Vagina (tissue), 2 donors: ENCODE measurements at places on chromosomes 4 and X. TPM values are rescaled to one million over a fixed set of nuclear protein-coding genes. Genes with fewer than 3 reads are reported as not detected.

GRCh38 chr4:90328558-90328957, 201.4 kb downstream of the CCSER1 start:
- H3K4me3 ChIP-seq: no peak overlapping the region
- no peaks in the 10 kb centered on the region for H3K4me1 ChIP-seq
- H3K27ac ChIP-seq: no peak overlapping the region
- no peaks in the 10 kb centered on the region for H3K27me3 ChIP-seq
- no peak for DNase-seq

- no peak for DNase-seq
- no peaks in the 10 kb centered on the region for H3K27me3 ChIP-seq
- no peak overlapping the region for H3K4me3 ChIP-seq
- no peaks in the 10 kb centered on the region for H3K36me3 ChIP-seq
- peaks cover 7% of the 10 kb centered on the region for H3K4me1 ChIP-seq
These were observed 79.8 kb downstream of the NYX start for GRCh38 chrX:41526925-41527324.

DNA sequence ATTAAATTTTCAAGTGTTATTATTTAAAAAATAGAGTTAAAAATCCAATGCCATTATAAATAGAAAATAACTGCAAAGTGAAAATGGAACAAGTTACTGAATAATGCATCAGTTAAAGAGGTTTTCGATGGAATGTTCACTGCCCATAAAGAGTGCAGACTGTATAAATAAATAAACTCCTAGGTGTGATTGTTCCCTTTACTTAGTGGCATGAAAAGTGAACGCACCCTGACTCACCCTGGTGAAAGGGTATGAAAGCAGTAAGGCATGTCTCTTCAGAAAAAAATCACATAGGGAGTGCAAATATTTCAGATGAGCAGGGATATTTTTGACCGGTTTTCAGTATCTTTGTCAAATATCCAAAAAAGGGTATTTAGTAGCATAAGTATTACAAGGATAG, 387.8 kb downstream of the DCAF12L2 start:
- no peak for DNase-seq
- no peaks in the 10 kb centered on the region for H3K36me3 ChIP-seq
- H3K4me1 ChIP-seq: no peaks in the 10 kb centered on the region
- no peak overlapping the region for H3K27ac ChIP-seq

GRCh38 chr4:172942840-172943239, 225.8 kb upstream of the GALNT7 start:
- no peak for DNase-seq
- H3K4me1 ChIP-seq: no peaks in the 10 kb centered on the region
- H3K36me3 ChIP-seq: no peaks in the 10 kb centered on the region
- H3K4me3 ChIP-seq: no peak overlapping the region

- no peaks in the 10 kb centered on the region for H3K4me1 ChIP-seq
- no peak overlapping the region for H3K4me3 ChIP-seq
- H3K27me3 ChIP-seq: no peaks in the 10 kb centered on the region
- H3K27ac ChIP-seq: no peak overlapping the region
- DNase-seq: no peak
These were observed 682.3 kb downstream of the ADGRL3 start for GRCh38 chr4:61882381-61882780.

- peaks cover 13% of the 10 kb centered on the region for H3K4me1 ChIP-seq
- no peaks in the 10 kb centered on the region for H3K27me3 ChIP-seq
- no peak overlapping the region for H3K4me3 ChIP-seq
- no peaks in the 10 kb centered on the region for H3K36me3 ChIP-seq
- DNase-seq: no peak
These were observed 104.1 kb downstream of the ATXN3L start for GRCh38 chrX:13215729-13216128.

GRCh38 chr4:98204236-98204553, 57.0 kb upstream of the RAP1GDS1 start:
- H3K4me1 ChIP-seq: no peaks in the 10 kb centered on the region
- H3K36me3 ChIP-seq: no peaks in the 10 kb centered on the region
- no peak for DNase-seq
- H3K27me3 ChIP-seq: no peaks in the 10 kb centered on the region
- no peak overlapping the region for H3K4me3 ChIP-seq

DNA sequence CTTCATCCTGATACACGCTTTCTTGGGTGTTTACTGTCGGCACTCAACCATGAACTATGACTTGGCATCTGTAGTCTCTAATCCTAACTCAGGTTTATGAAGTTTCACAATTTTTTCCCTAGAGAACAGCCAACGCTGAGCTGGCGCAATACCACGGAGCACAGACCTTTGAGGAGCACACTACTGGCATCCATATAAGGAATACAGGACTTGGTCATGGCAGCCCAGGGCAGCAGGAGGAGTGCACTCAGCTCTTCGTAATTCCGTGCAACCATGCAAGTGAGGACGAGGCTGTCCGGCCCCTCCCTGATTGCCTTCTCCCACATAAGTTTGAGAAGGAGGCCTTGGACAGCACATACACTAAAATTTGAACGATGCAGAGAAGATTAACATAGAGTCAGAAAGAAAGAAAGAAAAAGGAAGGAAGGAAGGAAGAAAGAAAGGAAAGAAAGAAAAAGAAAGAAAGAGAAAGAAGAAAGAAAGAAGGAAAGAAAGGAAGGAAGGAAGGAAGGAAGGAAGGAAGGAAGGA, 41.0 kb upstream of the PDLIM5 start:
- peaks cover 14% of the 10 kb centered on the region for H3K4me1 ChIP-seq
- DNase-seq: no peak
- H3K27ac ChIP-seq: no peak overlapping the region
- no peaks in the 10 kb centered on the region for H3K36me3 ChIP-seq
- no peak overlapping the region for H3K4me3 ChIP-seq

GRCh38 chr4:89162496-89162895, 51.2 kb downstream of the TIGD2 start:
- H3K27me3 ChIP-seq: no peaks in the 10 kb centered on the region
- no peaks in the 10 kb centered on the region for H3K4me1 ChIP-seq
- no peak for DNase-seq
- H3K36me3 ChIP-seq: no peaks in the 10 kb centered on the region
- H3K4me3 ChIP-seq: no peak overlapping the region
- H3K27ac ChIP-seq: no peak overlapping the region

GRCh38 chr4:81421346-81422218, 50.1 kb downstream of the RASGEF1B start:
- H3K4me3 ChIP-seq: no peak overlapping the region
- no peaks in the 10 kb centered on the region for H3K4me1 ChIP-seq
- no peak for DNase-seq
- H3K27me3 ChIP-seq: no peaks in the 10 kb centered on the region
- H3K36me3 ChIP-seq: no peaks in the 10 kb centered on the region

DNA sequence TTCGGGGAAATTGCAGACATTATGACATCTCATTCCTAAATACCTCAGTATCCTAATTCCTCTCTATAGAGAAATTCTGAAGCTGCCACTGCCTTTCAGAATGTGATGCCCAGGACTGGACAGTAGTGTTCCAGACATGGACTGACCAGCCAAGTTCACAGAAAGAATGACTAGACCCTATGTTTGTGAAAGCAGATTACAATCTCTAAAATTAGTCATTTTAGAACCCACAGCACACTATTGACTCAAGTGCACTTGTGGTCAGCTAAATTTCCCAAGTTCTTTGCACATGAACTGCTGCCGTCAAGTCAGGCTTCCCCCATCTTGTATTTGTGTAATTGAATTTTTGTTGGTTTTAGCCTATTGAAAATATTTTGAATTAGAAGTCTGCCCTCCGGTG, 81.0 kb upstream of the ESX1 start:
- H3K4me1 ChIP-seq: no peaks in the 10 kb centered on the region
- DNase-seq: no peak
- no peak overlapping the region for H3K27ac ChIP-seq
- H3K27me3 ChIP-seq: no peaks in the 10 kb centered on the region
- H3K36me3 ChIP-seq: no peaks in the 10 kb centered on the region

- H3K27ac ChIP-seq: no peak overlapping the region
- H3K27me3 ChIP-seq: no peaks in the 10 kb centered on the region
- no peak overlapping the region for H3K4me3 ChIP-seq
These were observed 310.0 kb downstream of the PDHA2 start for GRCh38 chr4:96149894-96150293.

DNA sequence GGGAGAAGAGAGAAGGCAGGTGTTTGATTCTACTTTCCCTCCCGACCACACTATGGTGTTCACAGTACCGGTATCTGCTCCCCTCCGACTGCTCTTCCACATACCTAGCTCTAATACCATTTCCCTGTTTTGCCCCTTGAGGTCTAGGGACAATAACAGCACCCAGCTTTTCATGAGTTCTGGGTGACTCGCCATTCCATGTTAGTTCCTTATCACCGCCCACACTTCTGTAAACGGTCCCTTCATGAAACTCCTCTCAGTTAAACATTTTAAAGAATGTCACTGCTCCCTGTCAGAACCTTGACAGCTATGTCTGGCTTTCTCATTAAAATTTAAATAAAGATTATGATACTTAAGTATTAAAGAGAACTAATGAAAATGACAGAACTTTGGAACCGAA, 136.7 kb downstream of the ADAMTS3 start:
- no peaks in the 10 kb centered on the region for H3K27me3 ChIP-seq

DNA sequence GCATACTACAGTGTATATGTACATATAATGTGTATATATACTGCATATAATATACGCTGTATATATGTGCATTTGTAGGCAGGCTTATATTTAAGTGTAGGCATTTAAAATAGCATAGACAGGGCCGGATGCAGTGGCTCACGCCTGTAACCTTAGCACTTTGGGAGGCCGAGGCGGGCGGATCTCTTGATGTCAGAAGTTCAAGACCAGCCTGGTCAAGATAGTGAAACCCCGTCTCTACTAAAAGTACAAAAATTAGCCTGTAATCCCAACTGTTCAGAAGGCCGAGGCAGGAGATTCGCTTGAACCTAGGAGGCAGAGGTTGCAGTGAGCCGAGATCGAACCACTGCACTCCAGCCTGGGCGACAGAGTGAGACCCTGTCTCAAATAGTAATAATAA, 78.4 kb downstream of the JAKMIP1 start:
- H3K36me3 ChIP-seq: no peaks in the 10 kb centered on the region
- no peaks in the 10 kb centered on the region for H3K4me1 ChIP-seq
- no peak overlapping the region for H3K4me3 ChIP-seq
- H3K27ac ChIP-seq: no peak overlapping the region

DNA sequence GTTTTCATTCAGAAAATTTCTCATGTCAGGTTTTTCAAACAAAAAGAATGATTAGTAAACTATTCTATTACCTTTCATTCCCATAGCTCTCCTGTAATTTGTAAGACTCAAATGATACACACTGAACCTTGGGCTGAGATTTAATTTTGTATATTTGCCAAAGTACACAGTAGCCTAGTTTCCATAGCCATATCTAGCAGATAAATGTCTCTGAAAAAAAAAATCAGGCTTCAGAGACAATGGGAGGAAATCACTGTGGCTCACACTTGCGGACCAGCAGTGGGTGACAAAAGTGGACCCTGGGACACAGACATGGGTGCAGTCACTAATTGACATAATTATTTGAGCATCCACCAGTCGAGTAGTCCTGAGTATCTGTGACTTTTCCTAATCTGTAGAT, 46.6 kb downstream of the MAOA start:
- DNase-seq: no peak
- H3K27ac ChIP-seq: no peak overlapping the region
- H3K4me3 ChIP-seq: no peak overlapping the region
- H3K36me3 ChIP-seq: no peaks in the 10 kb centered on the region
- peaks cover 11% of the 10 kb centered on the region for H3K4me1 ChIP-seq
- H3K27me3 ChIP-seq: no peaks in the 10 kb centered on the region

- H3K4me1 ChIP-seq: peaks cover 30% of the 10 kb centered on the region
- H3K27ac ChIP-seq: no peak overlapping the region
- no peaks in the 10 kb centered on the region for H3K27me3 ChIP-seq
- DNase-seq: no peak
- no peak overlapping the region for H3K4me3 ChIP-seq
- no peaks in the 10 kb centered on the region for H3K36me3 ChIP-seq
These were observed 23.2 kb upstream of the ADD1 start for GRCh38 chr4:2820216-2820982.

GRCh38 chr4:86092684-86093083, 267.2 kb downstream of the MAPK10 start:
- no peak overlapping the region for H3K27ac ChIP-seq
- no peaks in the 10 kb centered on the region for H3K27me3 ChIP-seq
- no peaks in the 10 kb centered on the region for H3K4me1 ChIP-seq
- DNase-seq: no peak
- H3K36me3 ChIP-seq: no peaks in the 10 kb centered on the region
- H3K4me3 ChIP-seq: no peak overlapping the region

GRCh38 chr4:69656653-69657158, 3.7 kb upstream of the UGT2A1 start:
- DNase-seq: no peak
- no peaks in the 10 kb centered on the region for H3K4me1 ChIP-seq
- no peaks in the 10 kb centered on the region for H3K27me3 ChIP-seq

DNA sequence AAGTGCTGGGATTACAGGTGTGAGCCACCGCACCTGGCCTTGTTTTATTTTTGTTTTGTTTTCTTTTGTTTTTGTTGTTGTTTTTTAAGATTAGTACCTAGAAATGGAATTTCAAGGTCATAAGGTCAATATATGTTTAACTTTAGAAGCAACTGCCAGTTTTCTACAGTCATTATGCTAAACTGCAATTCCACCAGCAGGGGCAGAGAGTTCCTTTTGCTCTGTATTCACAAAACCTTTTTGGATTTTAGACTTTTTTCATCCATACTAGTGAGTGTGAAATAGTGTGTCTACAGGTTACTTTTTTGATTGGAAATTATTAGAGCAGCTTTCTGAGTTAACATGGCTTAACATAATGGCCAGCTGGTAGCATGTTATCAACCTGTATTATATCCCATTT, 580.6 kb downstream of the TRIML1 start:
- no peaks in the 10 kb centered on the region for H3K36me3 ChIP-seq

- H3K4me3 ChIP-seq: no peak overlapping the region
- H3K36me3 ChIP-seq: peaks cover 33% of the 10 kb centered on the region
- H3K4me1 ChIP-seq: peaks cover 21% of the 10 kb centered on the region
- no peak overlapping the region for H3K27ac ChIP-seq
These were observed 14.4 kb downstream of the OGT start for GRCh38 chrX:71547339-71547738.

DNA sequence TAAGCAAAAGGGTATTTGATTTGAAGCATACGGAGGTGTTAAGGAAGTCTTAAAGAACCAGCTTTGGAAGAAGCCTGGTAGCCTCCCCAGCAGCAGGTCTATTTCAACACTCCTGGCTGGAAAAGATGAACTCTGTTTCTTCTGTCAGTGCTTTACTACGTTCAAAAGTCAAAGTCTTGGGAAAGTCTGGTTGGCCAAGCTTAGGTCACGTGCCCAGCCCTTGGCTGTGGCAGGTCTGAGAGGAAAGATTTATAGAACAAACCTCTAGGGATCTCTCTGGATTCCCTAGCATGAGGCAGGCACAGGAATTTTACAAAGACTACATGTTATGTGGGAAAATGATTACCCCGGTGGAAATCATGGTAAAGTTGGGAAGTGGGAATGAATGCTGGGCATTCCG, 8.6 kb upstream of the ARHGAP10 start:
- H3K4me3 ChIP-seq: no peak overlapping the region
- H3K27ac ChIP-seq: peak overlapping the region; percentile 51
- H3K36me3 ChIP-seq: no peaks in the 10 kb centered on the region
- H3K4me1 ChIP-seq: peaks cover 11% of the 10 kb centered on the region
- no peaks in the 10 kb centered on the region for H3K27me3 ChIP-seq

GRCh38 chr4:125104616-125105015, 210.1 kb upstream of the FAT4 start:
- H3K4me1 ChIP-seq: peaks cover 4% of the 10 kb centered on the region
- H3K36me3 ChIP-seq: no peaks in the 10 kb centered on the region
- DNase-seq: no peak

Gene VCX3A
- total RNA-seq: not detected

Gene TBCK
- total RNA-seq: 36.1 TPM

Gene ADH7
- 11.8 TPM for total RNA-seq

Gene MAGEA12
- not detected for total RNA-seq

Gene PDE5A
- 23.1 TPM for total RNA-seq

Gene NXT2
- 6.9 TPM for total RNA-seq

Gene VCX3B
- not detected for total RNA-seq

Gene SSX3
- total RNA-seq: not detected
